ENCODE measurements at places on chromosomes 2 and 18.

DNA sequence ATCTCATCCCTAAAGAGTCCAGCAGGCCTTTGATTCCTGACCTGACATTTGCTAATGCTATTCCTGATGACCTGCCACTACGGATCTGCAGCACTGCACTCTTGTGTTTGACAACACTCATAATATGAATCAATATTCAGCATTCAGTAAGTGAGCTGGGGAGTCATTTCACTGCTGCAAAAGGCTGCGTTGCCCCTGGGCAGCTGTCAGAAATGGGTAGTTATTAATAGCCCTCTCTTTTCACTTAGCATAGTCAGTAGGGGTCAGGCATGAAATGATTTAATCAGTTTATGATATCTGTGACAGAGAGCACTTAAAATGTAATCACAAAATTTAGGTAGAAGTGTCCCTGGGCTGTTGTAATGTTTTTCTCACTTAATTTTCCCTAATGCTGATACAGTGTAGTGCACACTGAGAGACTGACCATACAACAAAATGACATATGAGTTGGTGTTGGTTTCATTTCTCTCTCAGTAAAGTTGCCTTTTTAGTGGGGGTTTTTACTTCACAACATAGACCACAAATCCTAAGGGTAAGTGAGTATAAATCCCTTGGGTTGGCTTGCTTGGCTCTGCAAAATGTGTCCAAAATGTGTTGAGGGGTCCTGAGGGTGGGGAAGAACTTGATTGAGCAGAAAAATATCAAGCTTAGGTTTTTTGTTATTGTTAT is 184.8 kb downstream of the CAMKMT start:
- DNase-seq: no peak

- DNase-seq: no peak
These were observed 93.4 kb downstream of the CDH19 start for GRCh38 chr18:66510357-66511045.

DNA sequence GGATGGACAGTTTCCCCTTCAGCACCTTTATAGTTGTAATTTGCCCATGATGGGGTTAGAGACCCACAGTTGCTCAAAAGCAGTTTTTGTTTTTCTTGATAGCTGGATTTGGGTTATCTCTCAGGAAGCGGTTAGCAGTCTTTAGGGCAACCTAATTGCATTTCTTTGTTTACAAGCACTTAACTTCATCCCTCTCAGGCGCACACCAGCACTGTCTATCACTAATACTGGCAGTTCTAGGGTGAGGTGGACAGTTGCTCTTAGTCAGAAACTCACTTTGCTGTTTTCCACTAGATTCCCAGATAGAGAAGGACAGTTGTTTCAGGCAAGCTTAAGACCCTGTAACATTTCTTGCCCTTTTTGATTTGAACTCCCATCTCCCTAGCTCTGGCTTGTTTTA is 146.0 kb downstream of the AGAP1 start:
- DNase-seq: no peak

- no peak for DNase-seq
These were observed 79.6 kb downstream of the KLF7 start for GRCh38 chr2:207086136-207086535.

DNA sequence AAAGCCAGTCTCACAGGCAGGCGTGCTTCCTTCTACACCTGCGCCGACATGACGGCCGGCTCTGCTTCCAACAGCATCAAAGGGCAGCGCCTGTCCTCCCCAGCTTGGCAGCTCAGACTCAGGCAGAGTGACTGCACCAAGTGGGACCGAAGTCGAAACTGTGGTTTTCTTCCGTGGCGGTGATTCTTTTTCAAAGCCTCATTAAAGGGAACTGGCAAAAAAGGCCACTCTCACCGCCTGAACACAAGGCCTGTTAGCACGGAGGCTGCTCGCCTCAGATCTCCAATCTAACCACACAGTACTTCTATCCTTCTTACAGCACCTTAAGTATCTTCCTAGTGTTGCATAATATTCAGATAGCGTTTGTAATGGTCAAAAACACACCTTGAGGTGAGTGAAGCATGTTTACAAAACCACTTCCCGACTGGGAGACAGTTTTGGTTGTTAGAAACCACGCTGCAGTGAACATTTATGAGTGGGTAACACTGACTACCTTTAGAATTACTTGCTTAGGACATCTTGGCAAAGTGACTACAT is 236.4 kb downstream of the HDAC4 start:
- DNase-seq: no peak

- DNase-seq: no peak
These were observed 590.5 kb upstream of the SLC8A1 start for GRCh38 chr2:41042343-41042742.

DNA sequence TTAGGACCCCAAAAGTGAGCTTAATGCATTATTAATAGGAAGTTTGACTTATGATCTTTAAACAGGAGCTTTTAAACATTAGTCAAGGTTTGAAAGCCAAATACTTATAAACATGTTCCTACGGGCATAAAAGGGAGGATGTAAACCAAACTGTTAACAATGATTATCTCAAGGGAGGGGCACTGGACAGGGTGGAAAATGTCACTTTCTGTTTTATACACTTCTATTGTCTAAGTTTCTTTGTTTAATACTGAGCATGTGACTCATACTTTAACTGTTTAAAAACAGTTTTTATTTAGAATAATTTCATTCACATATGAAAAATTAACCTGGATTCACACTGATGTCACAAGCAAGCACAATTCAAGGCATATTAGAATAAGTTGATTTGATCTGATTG is 18.3 kb upstream of the ITGA6 start:
- DNase-seq: no peak

DNA sequence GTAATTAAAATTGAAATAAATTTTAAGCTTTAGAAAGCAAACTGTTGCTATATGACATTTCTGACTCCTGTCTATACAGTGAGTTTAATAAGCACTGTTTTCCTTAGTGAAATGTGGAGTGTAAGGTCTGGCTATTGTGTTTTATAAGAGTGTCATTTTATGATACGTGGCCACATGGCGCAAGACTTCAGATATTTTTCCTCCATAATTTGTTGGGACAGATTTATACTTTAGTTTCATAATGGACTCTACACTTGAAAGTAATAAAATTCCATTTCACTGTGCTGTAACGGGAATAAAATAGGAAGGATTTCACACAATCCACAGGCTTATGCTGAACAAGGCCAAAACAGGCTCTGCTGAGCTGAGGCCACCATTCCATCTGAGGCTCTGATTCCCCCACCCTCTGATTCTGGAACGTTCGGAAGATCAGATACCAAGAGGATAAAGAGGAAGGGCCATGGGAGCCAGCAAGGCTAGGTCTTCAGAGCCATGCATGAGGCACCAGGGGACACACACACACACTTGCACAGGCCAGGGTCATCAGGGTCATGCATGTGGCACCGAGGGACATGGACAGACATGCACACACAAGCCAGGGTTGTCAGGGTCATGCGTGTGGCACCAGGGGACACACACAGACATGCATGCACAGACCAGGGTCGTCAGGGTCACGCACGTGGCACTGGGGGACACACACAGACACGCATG is 35.6 kb downstream of the HDAC4 start:
- no peak for DNase-seq

DNA sequence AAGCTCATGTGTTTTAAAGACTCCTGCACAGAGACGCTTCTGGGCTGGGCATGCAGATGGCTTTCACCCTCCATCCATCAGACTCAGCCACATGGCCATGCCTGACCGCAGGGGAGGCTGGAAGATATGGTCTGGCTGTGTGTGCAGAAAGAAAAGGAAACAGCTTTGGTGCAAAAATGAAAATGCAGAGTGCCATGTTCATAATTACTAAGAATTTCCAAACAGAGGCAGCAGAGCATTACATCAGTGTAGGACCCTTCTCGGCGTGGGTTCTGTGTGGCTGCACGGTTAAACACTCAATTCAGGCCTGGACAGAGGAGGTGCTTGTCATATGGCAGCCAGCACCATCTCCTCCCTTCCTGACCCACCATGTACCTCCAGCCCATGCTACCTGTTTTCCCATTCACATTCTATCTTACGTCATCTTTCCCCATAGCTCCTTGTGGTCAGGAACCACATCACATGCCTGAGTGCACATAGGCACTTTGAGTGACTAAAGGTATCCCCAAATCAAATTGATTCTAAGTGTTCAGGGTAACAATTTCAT is 200.3 kb upstream of the ID2 start:
- DNase-seq: no peak

DNA sequence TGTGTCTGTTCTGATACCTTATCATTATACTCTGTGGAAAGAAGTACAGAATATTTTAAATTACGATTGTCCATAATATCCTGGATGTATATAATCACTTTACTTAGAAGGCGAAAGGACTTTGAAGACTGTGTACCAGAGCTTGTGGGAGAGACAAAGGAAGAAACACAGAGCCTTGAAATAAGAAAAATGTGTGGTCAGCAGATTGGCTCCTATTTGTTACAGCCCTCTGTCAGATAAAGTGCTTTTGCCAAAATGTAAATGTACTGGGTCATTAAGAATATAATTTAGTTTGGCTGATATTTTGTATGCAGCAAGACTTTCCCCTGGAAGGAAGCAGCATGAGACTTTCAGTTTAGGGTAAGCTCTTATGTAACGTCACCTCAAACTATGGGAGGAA is 443.1 kb downstream of the CCDC85A start:
- no peak for DNase-seq

DNA sequence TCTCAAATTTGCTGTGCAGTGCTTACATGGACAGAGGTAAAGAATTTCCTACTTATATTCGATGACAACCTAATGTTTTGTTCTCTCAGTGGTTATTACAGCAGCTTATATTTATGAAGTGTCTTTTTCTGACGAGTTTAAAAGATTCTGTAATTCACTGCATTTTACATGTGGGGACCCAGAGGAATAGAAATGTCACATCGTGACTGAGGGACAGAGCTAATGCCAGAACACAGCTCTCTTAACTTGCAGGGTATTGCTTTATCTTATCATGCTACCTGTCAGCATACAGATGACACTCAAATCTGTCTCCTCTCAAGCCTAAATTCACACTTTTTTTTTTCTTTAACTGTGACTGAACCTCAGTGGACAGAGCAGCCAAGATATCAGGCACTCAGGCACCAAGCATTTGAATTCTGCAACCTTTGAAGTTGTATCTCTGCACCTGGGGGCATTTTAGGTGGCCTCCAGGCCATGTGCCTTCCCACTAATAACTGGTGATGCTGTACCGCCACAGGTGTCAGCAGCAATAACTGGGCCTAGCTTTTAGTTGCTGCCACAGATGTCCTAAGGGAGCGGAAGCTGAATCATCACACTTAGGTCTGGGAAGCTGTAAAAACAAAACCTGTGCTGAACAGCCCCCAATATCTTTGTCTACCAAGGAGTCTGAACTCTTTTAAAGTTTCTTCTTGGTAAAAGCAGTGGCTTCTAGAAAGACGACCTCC is 315.8 kb upstream of the NRP2 start:
- no peak for DNase-seq

DNA sequence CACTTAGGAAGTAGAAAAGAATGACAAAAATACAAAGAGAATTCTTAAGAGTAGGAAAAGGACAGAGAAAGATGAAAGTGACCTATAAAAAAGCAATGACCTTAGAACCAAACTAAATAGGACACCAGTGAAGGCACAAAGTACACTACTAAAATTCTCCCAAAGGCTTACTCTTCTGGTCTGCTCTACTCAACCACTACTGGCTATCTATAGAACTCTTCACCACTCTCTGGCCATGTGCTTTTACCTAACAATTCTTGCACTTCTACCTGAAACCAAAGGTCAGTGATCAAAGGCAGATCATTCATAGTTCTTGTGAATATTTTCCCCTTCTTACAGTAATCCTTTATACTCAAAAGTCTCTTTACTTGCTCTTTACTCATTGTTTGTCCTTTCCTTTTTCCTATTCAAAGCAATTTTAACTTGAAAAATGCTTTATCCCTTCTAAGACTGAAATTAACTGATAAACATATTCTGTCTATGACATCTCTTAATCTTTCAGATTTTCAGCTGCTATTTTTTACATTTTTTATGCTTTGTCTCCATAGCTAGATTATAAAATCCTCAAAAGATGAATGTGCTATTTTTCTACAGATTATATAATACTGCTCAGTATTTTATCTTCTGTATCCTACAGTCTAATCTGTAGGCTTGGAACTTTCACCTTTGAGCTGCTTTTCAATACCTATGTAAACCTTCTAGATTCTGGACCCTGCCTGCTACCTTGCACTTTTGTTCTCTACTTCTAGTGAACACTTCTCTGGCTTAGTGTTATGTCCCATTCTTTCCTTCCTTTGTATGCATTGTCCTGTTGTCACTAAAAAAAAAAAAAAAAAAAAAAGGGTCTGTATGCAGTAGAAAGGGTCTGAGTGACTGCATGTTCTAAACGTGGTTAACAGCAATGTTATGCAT is 64.6 kb downstream of the NCKAP1 start:
- no peak for DNase-seq

GRCh38 chr2:218985021-218985324 is at the start of gene FEV:
TSS of gene FEV (minus strand) at chr2:218985184. CDS start at chr2:218985075, 109 bp downstream.
- no peak for DNase-seq

DNA sequence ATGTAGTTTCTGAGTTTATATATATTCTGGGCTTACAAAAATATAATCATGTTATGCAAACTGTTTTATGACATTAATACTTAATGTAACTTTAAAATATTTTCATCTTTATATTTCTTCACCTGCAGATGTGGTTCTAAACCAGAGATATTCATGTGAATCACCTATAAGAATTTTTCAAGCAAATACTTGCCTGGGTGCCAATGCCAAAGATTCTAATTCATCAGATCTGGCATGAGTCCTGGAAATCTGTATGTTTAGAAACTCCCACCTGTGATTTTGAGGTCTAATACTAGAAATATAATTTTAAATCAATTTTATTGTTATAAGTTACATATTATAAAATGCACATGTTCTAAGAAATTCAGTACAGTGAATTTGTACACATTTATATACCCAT is 19.9 kb upstream of the DNAH6 start:
- no peak for DNase-seq

GRCh38 chr2:118850901-118851415 is 3.5 kb upstream of the EN1 start:
- DNase-seq: no peak

DNA sequence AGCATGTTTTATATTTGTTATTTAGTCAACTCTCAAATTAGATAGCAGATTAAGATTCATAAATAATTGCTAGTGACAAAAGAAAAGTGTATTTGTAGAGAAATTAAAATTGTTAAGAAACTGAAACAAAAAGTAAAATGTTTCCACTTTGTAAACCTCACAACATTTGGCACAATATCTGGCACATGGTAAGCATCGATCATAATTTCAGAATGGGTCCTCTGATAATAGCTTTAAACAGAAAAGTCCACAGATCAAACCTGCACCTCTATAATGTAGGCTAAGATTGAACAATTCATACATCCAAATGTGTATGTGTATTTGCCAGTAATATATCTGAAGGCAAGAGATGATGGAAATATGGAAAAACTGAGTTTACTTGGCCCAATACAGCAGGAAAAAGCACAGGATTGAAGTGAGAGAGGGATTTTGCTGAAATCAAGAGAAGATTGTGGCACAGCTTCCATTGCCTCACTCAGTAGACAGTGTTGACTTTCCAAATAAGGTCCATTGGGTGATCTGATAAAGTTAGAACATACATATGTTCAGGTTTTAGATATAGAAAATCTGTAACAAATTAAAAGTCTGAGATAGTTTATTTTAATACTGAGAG is 39.4 kb downstream of the COBLL1 start:
- DNase-seq: no peak

Measured in pulmonary artery endothelial cell (primary cell).